ENCODE measurements at places on chromosomes 2 and 18.

DNA sequence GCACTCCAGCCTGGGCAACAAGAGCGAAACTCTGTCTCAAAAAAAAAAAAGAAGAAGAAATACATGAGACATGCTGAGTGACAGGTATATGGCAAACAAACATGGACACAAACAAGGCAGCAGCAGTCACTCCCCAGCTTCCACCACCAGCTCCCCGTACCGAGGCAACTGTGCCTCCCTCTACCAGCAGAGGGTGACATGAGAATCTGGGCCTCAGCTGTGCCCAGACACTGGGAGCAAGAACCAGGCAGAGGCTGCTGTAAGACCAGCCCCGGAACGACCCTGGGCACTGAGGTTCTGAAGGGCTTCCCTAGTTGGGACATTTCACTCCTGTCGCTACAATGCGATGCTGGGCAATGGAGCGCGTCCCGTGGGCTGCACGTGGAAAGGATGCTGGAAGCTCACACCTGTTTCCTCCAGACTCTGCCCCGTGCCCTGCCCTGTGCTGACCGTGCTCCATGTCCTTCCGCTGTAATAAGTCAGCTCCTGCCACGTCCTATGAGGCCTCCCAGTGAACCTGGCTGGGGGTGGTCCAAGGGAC is 37.1 kb downstream of the BOK start:
- no peak for DNase-seq

- no peak for DNase-seq
These were observed 110.6 kb downstream of the MAP4K4 start for GRCh38 chr2:101808006-101808562.

DNA sequence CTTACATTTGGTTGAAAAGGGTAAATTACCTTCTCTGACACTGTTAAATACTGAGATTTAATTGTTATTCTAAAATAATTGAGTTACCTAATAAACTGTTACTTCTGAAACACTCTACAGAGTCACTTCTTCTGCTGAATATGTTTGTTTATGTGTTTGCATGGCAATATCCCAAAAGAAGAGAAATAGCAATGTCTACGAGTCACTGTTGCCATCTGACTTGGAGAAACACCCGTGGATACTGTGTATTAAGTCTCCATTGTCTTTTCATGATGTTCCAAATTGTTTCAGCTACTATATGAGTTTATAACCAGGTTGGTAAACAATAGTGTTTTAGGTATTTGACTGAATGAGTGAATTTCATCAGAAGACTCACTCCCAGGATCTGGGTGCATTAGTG is 754.2 kb upstream of the ID2 start:
- no peak for DNase-seq

GRCh38 chr2:65046633-65047407 is 9.4 kb upstream of the CEP68 start:
- DNase-seq = no peak

- no peak for DNase-seq
These were observed 60.2 kb downstream of the CAVIN2 start for GRCh38 chr2:191786694-191787093.

GRCh38 chr2:193867454-193867853 is 1672.7 kb upstream of the TMEFF2 start:
- DNase-seq = no peak

- no peak for DNase-seq
These were observed 84.5 kb upstream of the LCLAT1 start for GRCh38 chr2:30362468-30363081.

DNA sequence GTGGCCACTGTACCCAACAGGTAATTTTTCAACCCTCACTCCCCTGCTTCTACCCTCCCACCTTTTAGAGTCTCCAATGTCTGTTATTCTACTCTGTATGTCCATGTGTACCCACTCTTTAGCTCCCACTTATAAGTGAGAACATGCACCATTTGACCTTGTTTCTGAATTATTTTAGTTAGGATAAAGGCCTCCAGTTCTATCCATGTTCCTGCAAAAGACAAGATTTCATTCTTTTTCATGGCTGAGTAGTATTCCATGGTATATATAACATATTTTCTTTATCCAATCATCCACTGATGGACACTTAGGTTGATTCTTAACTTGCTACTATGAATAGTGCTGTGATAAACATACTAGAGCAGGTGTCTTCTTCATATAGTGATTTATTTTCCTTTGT is 9.1 kb downstream of the PECR start:
- no peak for DNase-seq

GRCh38 chr2:52000151-52000855 is 968.4 kb upstream of the NRXN1 start:
- no peak for DNase-seq

DNA sequence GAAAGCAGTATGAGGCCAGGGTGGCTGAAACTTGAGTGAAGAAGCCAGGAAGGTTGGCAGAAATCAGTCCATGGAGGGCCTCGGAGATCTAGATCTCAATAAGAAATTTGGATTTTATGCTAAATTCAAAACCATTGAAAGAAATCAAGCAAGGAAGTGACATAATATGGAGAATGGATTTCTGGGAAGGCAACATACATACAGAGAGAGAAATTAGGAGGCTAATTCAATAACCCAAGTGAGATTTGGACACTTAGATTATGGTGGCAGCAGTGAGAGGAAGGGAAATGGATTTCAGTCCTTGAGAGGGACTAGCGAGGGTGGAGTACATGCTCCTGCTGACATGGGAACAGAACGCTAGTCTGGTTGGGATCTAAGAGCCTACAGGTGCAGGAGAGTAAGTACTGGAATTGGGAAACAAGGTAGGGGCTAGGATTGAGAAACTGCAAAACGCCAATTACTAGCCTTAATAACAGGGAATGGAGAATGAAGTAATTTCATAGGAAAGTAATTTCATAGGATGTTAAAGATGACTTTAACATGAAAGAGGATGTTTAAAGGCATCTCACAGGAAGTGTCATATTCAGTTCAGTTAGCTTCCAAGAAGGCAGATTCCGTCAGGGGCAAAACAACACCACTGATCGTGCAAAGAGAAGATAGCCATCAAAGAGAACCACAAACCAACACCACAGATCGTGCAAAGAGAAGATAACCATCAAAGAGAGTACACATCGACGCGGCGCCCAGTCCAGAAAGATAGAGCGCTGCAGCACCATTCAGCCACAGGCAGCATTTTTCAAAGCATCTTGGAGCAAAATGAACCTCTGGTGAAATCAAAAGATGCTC is 27.2 kb downstream of the CDKL4 start:
- DNase-seq = peak; percentile 89

GRCh38 chr2:16101196-16101595 is 160.8 kb downstream of the MYCN start:
- DNase-seq = no peak

DNA sequence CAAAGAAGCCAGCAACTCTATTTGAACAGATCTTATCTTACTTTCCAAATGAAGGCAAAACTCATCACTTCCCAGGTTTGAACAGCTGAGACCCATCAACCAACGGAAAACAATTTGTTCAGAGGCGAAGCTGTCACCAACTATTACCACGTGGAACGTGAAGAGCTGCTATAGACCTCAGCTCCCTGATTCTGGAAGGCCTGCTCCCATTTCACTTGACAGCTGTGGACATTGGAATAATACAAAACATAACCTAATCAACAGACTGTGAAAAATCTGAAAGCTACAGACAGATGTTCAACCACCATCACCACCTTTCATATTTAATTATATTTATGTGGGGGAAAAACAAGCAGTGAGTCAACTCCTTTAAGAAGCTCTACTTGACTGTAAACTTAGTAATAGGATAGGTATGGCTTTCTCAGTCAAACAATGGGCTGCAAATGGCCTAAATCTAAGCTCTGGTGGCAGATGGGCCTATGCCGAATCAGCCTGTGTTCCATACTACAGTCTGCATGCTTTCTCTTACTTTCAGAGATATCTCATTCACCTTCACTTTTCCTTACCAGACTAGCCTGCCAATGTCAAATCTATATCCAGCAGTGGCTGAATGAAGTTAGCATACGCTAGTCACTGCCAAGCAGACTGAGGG is 896.4 kb downstream of the TDRD15 start:
- no peak for DNase-seq

GRCh38 chr2:207160115-207160514 is 5.6 kb downstream of the KLF7 start:
- no peak for DNase-seq

- DNase-seq = peak; percentile 54
These were observed 652 bp downstream of the PPM1B start for GRCh38 chr2:44169155-44169898.

DNA sequence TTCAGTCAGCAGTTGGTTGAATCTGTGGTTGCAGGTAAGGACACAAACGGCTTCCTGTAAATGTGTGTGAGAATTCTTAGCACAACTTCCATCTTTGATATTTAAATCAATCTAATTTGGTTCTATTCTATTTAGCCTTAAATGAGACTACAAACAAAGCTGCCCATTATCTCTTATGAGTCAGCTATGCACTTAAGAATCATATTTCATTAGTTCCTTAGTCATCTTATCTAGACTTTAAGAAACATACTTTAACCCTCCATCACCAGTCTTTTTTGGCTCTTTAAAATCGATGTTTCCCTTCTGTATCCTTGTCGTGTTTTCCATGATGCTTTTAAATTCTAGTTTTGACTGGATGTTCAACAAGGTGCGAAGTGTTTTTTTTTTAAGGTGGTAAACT is 114.4 kb upstream of the TMEM200C start:
- no peak for DNase-seq

- no peak for DNase-seq
These were observed 254.0 kb downstream of the NRXN1 start for GRCh38 chr2:50777954-50778353.

DNA sequence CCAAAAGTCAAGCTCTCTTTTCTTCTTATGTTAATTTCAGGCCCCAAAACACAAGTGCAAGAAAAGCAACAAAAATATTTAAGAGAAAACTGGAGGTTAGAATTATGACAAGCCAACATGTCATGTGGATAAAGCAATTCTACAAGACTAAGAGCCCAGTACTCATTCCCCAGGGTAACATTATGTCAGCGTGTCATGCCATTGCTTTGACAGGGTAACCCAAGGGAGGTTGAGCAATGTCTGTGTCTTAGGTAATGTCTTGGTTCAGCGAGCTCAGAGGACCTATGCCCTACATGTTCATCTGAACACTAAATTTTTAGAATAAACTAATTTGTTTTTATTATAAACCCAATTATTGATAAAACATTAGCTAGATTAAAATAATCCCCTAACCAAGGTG is 173.2 kb upstream of the ZNF804A start:
- DNase-seq = no peak

GRCh38 chr2:64063924-64064331 is 44.7 kb upstream of the VPS54 start:
- DNase-seq = no peak

DNA sequence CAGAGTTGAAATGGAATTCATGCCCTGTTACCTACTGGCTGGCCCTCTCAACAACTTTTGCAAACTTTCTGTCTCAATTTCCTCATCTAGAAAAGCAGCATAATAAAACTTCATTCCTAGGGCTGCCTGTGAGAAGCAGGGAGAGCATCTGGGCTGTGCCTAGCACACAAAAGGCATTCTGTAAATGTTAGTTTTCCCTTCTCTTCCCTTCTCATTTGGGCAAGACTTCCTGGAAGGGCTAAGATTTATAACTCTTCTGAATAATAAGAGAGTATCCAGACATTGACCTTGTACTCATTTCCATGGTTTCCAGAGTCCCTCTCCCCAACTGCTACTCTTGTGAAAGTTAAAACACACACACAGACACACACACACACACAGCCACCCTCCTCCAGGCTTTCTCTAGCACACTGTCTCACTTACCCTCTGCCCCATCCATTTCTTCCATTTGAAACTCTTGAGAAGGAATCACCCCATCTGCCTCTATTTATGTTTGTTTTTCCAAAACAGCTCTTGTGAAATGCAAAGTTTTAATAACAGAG is 302.1 kb downstream of the SMAD2 start:
- DNase-seq = no peak

GRCh38 chr2:164782323-164782722 is 59.3 kb downstream of the COBLL1 start:
- no peak for DNase-seq

DNA sequence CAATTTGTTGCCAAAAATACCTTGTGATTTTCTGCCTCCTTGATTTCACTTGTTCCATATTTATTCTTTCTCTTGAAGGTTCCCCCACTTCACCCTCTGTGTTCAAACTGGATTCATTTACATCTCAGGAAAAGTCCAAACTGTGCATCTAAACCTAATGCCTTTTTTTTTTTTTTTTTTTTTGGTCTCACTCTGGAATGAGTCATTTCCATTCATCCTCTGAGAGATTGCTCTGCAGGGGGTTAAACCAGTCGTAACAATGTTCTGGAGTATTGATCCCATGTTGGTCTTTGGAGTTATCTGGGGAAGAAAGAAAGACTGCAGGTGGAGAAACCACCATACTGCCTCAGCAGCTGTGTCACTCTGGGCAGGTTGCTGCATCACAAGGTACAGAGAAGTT is 119.7 kb downstream of the TACR1 start:
- DNase-seq = no peak

DNA sequence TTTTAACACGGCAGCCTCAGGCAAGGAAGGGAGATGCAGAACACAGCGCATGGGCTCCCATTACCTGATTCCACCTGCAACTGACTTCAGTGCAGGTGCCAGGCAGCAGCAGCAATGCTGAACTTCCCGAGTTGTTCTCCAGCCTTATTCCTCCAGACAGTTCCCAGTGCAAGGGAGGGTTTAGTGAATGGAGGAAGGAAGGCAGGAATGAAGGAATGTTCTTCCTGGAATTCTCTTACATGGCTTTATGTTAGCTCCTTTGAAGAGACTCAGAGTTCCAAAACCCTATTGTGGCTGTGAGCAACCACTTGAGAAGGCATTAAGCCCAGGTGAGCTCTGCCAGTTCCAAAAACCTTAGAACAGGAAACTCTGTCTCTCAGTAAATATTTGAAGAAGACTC is 45.5 kb downstream of the SERPINB7 start:
- DNase-seq = no peak

DNA sequence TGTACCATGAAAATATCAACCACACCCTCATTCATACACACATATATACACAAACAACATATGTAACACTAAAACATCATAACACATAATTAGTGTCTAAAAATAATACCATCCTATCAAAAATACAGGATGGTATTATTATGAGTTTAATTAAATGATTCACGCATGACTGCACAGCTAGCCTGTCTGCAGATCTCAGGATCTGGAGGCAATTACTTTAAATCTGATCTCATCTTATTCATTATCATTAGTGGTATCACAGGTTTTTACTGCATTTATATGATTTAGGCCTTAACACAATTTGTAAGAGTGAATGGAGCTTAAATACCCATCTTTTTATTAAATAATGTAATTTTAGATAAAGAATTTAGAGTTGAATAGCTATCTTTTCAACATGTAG is 443.4 kb upstream of the LINC00305 start:
- DNase-seq = no peak

DNA sequence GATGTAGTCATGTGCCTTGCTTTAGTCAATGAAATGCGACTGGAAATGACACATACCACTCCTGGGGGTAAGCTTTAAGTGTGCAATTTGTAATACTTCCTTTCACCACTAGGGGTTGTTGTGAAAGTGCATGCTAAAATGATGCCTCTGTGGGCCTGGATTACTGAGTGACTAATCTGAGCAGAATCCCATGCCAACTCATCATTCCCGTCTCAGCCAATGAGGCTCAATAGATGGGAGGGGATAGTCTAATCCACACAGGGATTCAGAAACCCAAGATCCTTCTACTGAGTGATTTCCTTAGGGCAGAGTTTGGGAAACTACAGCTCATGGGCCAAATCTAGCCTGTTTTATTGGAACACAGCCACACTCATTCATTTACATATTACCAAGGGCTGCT is 54.0 kb downstream of the HRH4 start:
- peak; percentile 4 for DNase-seq

- no peak for DNase-seq
These were observed 55.5 kb downstream of the MARCHF4 start for GRCh38 chr2:216316743-216317142.

Measured in CD4-positive, alpha-beta T cell treated with Interleukin-6 at 100 ng/mL for 8 hours (primary cell).